ENCODE measurements at places on chromosomes 1 and 21.

DNA sequence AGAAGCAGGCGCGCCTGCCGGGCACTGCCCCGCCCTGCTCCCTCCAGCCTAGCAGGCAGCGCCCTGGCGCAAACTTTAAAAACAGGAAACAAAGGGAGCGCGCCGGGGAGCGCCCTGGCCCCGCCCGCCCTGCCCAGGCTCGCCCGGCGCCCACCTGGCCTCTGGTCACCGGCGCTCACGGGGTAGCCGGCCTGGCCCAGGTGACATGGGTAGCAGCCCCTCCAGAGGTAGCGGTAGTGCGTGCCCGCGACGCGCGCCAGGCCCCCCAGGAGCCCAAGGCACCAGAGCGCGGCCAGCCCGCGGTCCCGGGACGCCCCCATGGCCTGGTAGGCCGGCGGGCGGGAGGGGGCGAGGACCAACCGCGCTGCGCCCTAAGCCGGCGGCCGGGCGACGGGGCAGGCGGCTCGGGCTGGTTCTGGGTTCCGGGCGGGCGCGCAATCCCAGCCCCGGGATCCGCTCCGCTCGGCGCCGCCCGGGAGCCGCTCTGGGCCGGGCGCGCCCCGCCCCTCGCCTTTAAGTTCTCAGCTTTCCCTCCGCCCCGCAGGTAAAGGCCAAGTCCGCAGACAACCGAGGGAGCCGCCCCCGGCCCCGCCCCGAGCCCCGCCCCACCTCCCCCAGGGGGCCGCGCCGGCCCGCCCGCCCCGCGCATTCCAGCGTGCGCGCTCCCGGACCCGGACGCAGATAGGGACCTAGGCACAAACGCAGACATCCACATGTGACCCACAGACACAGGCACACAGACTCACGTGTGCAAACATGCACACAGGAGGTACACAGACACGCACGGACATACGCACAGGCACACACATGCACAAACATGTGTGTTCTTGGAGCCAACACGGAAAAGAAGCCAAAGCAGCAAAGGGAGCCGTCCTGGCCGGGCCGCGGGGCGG lies 76.7 kb downstream of the ARHGEF16 start:
- no peak for DNase-seq

DNA sequence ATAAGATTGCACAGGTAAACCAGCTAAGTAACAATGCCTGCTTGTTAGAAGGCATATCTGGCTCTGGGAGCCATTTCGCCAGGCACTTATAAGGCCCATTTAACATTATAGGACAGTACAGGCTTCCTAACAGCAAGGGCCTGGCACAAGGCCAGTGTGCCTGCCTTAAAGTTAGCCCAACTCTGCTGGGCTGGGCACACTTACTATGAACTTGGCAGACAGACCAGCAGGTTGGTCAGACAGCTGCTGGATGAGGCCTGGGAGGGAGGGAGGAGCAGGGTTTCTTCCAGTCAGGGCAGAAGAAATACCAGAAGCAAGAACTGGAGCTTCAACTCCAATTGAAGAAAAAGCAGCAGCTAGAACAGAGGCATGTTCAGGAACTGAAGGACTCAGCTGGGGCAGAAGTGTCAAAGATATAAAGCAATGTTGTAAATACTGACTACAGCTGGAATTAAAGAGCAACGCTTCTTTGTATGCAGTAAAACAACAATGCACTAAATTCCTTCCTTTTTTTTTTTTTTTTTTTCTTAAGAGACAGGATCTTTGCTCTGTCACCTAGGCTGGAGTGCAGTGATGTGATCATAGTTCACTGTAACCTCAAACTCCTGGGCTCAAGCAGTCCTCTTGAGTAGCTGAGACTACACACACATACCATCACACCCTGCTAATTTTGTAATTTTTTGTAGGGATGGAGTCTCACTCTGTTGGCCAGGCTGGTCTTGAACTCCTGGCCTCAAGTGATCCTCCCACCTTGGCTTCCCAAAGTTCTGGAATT lies 4.9 kb downstream of the CACHD1 start:
- DNase-seq, result no peak

GRCh38 chr1:44689447-44689765 lies 14.9 kb downstream of the ARMH1 start:
- no peak for DNase-seq

DNA sequence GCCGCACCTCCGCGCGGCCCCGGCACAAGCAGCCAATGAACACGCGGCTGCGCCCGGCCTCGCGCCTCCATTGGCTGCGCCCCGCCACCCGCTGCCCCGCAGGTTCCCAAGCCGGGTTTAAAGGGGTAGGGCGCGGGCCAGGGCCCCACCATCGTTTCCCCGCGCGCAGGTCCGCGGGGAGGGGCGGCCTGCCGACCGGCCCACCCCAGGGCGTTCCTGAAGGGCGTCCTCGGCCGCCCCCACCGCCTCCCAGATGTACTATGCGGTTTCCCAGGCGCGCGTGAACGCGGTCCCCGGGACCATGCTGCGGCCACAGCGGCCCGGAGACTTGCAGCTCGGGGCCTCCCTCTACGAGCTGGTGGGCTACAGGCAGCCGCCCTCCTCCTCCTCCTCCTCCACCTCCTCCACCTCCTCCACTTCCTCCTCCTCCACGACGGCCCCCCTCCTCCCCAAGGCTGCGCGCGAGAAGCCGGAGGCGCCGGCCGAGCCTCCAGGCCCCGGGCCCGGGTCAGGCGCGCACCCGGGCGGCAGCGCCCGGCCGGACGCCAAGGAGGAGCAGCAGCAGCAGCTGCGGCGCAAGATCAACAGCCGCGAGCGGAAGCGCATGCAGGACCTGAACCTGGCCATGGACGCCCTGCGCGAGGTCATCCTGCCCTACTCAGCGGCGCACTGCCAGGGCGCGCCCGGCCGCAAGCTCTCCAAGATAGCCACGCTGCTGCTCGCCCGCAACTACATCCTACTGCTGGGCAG lies at the start of gene OLIG1:
Gene OLIG1 (plus strand): TSS at position 148 of the 750 bp plus-strand sequence. CDS start 106 bp downstream, at position 254.
- no peak for DNase-seq

- DNase-seq, result no peak
Measured at GRCh38 chr1:56908619-56909221, 54.1 kb downstream of the C8A start.

- DNase-seq, result peak; percentile 18
Measured at GRCh38 chr1:112700290-112701226, 6.4 kb downstream of the RHOC start.

DNA sequence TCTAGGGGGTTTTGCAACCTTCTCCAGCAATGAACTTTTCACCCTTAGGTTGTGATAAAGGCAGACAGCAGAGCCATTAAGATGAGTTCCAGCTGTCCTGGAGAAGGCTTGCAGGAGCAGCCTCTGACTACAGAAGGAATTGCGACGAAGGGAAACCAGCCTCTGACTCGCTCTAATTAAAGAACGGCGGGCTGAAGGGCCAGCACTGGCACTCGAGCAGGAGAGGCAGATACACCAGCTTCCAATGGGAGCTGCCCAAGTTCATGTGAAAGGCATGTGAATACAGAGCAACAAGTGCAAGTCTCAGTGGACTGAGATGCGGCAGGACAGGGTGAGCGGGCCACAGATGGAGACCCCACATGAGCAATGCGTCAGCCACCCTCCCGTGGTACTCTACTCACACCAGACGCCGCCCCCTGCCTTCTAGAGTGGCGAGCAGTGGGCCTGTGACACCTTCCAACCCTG lies 15.7 kb downstream of the RCC2 start:
- DNase-seq, result no peak

- no peak for DNase-seq
Measured at GRCh38 chr1:13764588-13765332, 64.8 kb downstream of the PRDM2 start.

DNA sequence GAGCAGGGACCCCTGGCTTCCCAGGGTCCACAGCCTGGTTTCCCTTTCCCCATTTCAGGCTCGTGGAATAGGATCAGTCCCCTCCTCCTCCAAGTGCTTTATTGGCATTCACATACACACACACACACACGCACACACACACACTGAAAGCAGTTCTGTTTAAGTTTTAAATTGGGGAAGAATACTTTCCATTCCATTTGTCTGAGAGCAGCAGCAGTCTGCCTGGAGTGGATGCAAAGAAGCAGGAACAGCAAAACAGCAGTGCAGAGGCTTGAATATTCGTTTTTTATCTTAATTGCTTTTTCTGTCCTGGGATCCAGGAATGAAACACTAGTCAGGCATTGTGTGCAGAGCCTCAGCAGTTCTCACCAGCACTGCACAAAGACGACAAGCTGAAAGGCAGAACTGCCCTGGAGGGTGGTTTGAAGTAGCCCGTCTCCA lies 7.1 kb downstream of the CYB561D1 start:
- no peak for DNase-seq

DNA sequence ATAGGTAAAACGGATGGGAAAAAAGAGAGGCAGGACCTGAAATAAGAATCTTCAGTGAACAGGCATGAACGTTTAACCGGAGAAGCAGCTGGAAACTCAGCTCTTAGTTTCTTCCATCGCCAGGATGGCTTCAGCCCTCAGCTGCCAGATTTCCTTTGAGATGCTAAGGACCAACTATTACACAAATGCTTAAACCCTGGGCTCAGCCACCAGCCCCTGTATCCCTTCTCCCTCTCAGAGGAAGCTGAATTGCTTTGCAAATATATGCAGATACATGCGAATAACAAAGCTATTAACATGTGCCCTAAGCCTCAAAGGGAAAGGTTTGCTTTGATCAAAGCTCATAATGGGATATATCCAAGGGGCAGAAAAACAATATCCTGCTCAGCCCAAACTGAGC lies 515.1 kb downstream of the OMA1 start:
- no peak for DNase-seq

GRCh38 chr1:223717695-223718363 lies 5.5 kb downstream of the CAPN2 start:
- DNase-seq, result no peak

- DNase-seq, result no peak
Measured at GRCh38 chr1:1181938-1182410, 8.3 kb downstream of the TTLL10 start.

DNA sequence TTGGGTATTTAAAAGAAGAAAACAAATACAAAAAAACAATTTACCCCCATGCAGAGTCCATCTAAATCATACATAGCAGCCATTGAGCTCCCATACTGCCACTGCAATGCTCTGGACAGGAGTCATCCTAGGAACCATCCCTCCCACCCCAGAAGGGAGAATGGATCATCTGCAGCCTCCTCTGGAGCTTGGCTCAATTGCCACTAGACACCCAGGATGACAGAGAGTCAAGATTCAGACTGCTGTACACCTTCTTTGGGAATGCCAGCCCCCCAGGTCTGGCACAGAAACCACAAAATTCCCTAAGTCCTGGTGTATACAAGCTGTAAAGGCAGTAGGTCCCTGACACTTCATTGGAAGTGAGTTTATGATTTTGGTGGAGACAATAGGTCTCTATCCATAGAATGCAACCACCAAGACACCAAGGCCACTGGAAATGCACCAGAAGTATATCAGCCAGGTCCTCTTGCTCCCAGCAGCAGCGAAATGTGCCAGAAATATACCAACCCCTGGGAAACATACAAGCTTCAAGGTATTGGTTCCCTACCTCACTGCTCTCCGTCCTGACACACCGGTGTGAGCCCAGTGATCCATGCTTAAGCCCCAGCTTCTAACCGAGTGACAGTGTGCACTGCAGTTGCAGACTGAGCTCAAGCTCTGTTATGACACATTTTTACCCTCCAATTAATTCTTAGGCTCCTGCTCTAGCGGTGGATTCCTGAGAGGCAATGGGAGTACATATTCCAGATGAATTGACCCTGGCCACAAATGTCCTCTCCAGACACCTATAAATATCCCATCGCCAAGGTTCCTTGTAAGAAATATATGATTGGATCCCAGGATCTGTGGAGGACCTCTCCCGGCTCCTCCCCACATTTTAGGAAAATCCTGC lies 4.4 kb downstream of the TAL1 start:
- DNase-seq, result no peak

DNA sequence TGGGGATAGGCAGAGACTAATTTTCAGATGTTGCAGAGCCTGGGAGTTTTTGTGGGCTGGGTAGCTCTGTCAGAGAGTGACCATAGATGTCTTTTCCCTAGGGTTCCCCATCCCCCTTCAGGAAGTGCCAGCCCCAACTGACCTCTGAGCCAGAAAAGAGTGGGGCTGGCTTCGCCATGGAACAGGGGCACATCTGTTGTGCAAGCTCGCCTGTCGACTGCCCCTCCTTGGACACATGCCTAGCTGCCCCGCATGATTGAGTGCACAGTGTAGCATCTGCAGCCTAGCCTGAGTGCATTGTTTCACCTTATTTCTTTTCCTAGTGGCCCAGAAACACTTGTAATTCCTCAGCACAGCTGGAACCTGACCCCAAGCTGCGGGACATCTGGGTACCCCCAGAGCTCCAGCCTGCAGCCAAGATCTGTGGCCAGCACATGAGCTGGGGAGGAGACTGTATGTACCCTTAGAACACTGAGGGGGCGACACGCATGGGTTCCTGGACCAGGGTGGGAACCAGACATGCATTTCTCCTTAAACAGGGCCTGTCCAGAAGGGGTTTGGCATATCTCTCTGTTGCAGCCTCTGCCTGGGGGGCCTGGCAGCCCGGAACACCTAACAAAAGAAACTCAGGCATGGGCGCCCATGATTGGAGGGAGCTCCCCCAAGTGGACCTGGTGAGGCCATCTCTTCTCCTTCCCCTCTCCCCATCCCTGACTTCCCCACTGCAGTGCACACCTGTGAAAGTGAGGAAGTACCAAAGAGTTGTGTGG lies 55.2 kb downstream of the SYT14 start:
- DNase-seq, result no peak

- DNase-seq, result no peak
Measured at GRCh38 chr1:22832414-22832786, 121.8 kb downstream of the EPHB2 start.

DNA sequence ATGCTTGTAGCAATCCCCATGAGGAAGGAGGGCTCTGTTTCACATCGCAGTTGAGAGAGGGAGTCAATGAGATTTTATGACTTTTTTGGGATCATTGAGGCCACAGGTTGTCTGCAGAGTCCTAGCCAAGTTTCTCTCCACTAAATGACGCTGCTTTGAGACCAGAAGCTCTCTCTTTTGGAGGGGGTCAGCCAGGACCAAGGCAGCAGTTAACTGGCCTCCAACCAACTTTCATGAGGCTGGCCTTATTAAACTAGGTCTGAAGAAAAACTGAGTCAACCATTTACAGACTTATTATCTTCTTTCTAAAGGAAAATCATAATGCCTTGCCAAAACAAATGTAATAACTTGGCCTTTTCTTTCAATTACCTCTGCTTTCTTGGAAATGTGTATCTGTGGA lies 8.6 kb downstream of the WLS start:
- DNase-seq, result no peak

- no peak for DNase-seq
Measured at GRCh38 chr1:238152119-238152518, 261.4 kb upstream of the ZP4 start.

DNA sequence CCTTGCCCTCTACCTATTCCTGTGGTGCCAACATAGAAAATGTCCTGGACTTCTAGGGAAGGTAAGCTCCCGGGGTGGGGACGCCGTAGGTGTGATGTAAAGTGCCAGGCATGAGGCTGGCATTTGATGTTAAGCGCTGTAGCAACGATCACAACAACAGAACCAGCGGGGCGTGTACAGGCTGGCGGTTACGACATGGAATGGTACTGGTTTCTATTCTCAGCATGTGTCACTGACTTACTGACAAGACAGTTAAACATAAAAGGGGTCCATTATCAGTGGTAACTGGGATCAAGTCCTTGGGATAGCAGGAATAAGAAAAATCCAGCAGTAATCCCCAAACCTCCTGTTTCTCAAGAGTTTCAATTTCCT lies 58.9 kb downstream of the TGFBR3 start:
- DNase-seq, result no peak

GRCh38 chr1:244234009-244234643 lies 183.0 kb downstream of the ZBTB18 start:
- DNase-seq, result no peak
